ENCODE measurements at places on chromosomes 11 and 22. TPM values are rescaled to one million over a fixed set of nuclear protein-coding genes. Genes with fewer than 3 reads are reported as not detected.

The NRGN gene
- total RNA-seq: 2.4 TPM

The GAS2L1 gene
- total RNA-seq: 36.9 TPM

DNA sequence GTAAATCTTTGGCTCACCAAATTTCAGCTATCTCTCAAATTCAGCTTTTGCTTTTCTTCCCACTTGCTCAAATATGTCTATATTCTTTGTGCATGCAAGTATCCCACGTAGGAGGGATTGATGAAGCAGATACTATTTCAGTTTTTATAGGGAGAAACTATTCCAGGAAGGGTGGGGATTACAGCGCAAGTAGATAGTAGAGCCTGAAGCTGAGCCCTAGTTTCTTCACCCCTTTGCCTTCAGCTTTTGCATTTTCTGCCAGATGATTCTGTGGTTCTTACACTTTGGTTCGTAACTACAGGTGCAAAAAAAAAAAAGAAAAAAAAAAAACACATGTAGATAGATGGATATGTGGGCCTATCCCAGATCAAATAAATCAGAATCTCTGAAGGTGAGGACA is 3.1 kb upstream of the ACP2 start:
- ATAC-seq: no peak

GRCh38 chr22:27490080-27490479 is 311.5 kb downstream of the MN1 start:
- no peak for ATAC-seq

DNA sequence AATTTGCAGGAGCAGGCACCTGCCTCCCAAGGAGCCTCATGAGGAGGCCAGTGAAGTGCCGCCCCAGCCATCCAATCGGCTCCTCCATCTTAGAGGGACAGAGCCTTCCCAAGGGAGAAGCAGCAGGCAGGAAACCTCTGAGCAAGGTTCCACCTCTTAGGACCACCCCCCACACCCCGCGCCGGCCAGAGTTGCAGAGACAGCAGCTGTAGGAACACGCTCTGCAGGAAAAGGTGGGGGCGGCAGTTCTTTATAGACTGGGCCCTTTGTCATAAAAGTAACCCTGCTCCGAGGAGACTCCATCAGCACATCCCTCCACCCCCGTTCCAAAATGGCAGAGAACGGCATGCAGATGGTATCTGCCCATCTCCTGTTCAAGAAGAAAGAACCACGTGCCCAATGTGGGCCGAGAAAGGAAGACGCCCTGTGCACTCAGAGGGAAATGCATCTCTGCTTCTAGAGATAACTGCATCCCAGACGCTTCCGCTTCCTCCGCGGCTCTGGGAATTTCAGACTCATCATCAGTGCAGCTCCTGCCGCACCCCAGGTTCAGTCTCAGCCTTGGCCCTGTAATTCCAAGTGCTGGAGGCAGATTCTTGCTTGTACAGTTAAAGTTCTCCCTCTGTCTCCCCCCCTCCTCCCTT is 98.5 kb downstream of the SPATA19 start:
- ATAC-seq: no peak

The CHST1 gene
- total RNA-seq: 2.3 TPM

The SLC37A4 gene
- total RNA-seq: 10.8 TPM

- ATAC-seq: no peak
These were observed 623.2 kb downstream of the OPCML start for GRCh38 chr11:132909021-132909606.

- no peak for ATAC-seq
These were observed 145.2 kb upstream of the CADM1 start for GRCh38 chr11:115649461-115649860.

DNA sequence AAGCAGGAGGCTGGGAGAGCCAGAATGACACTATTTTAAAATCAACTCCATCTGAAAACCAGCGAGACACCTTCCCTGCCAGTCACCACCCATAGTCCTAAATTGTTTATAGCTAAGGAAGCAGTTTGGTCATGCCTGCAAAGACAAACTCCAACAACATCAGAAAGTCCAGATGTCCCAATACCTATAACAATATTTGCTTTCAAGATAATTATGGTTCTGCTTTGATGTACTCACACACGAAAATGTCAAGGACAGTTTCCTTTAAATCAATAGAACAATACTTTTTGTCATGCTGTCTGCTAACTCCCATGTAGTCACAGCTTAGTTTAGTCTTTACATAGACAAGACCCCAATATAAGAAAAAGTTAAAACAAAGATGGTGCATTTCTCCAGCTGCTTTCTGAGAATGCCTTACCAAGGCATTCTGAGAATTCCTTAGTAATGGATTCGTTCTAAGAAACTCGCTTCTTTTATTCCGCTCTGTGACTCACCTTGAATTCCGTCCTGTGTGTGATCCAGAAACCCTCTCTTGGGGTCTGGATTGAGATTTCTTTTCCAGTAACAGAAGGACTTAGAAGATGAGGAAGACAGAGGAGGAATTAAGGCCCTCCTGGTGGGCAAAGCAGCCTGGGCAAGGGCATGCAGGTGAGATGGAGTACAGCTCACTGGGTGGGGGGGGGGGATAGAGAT is 9.6 kb upstream of the SCGB2A2 start:
- no peak for ATAC-seq

The UBASH3B gene
- total RNA-seq: 2.2 TPM

- no peak for ATAC-seq
These were observed 54.7 kb downstream of the CUL5 start for GRCh38 chr11:108063410-108063809.

The OR8G5 gene
- total RNA-seq: not detected

Data from gastroesophageal sphincter (tissue), 4 donors.